ENCODE measurements at places on chromosomes 4 and X.

- no peak for DNase-seq
These were observed 1520.1 kb downstream of the PCDH18 start for GRCh38 chr4:136012220-136012619.

GRCh38 chr4:80876810-80877209 is 153.7 kb upstream of the BMP3 start:
- no peak for DNase-seq

DNA sequence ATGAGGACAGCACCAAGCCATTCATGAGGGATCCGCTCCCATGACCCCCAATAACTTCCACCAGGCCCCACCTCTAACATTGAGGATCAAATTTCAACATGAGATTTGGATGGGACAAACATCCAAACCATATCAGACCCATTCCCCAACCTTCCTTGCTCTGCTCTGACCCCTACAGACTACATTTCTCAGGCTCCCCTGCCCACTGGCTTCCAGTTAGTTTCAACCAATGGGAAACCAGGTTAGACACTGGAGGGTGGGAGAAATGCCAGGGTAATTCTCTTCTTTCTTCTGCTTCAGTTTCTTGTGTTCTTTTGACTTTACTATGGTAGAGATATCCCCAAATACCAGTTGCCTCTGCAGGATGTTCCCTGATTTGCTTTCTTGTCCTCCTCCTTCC is 125.7 kb downstream of the CLCN4 start:
- no peak for DNase-seq

DNA sequence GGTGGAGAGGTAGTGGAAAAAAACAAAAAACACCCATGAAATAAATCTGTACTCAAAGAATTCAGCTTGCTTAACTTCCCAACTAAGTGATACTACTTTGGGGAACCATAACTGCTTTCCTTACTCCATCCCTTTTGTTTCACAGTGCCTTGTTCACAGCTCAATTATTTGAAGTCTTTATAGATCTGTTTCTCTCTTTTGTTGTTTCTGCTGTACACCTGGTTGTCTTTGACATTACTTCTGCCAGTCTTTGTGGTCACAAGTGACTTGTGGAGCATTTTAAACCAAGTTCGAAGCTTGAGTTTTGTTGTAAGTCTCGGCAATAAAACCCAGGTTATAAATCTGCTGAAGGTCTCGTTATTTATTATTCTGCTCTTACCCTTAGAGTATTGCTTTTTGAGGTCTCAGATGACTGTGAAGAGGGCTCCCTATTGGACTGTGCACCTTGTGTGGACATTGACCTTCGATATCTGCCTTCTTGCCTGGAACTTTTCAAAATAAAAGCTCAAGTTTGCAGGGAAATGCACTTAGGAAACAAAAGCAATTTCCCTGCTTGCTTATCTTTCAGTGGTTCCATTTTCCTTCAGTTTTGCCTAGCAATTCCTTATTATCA is 59.8 kb downstream of the ANK2 start:
- DNase-seq: no peak

DNA sequence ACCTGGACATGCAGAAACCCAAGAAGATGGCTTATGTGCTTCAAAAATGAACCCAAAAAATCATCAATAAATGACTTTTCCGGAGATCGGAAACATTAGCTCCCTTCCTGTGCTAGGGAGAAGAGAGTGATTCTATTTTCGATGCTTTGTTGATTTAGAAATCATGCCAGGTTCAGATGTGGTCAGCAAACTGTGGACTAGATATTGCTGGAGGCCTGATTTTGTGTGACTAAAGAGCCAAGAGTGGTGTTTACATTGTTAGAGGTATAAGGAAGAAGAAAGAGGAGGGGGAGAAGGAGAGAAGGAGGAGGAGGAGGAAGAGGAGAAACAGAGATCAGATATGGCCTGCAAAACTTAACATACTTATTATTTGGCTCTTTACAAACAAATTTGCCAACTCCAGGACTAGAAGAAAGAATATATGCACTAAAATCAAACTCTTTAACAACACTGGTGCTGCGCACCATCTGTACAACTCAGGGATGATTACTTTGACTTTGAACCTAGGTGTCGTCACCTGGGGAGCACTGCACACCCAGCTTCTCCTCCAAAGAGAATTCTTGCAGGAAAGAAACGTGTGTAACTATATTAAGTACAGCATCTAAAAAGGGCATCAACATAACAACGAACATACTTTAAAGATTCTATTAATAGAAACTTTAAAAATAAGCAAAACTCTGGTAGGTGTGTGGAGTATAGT is 664.9 kb upstream of the LCORL start:
- DNase-seq: no peak

- DNase-seq: no peak
These were observed 597.6 kb upstream of the MAGEB2 start for GRCh38 chrX:29617725-29618124.

- no peak for DNase-seq
These were observed 68.4 kb downstream of the GATB start for GRCh38 chr4:151692443-151692782.

DNA sequence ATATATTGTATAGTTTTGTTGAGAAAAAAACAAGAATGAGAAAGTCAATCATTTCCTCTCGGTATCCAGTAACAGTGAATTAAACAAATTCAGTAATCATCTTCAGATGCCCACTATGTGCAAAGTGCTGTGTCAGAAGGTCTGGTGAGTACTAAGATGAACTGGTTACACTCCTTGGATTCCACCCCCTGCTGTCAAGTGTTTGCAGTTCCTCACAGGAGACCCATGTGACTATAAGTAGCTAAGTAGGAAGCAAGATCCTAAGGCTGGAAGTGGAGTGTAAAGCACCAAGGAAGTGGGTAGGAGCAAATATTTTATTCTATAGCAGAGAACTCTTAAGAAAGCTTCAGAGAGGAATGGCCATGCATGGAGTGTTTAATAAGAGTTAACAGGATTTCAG is 73.6 kb downstream of the SNX25 start:
- DNase-seq: no peak

- DNase-seq: no peak
These were observed 100.2 kb downstream of the PDLIM5 start for GRCh38 chr4:94551643-94552564.

GRCh38 chr4:60724623-60725022 is 475.5 kb upstream of the ADGRL3 start:
- no peak for DNase-seq

GRCh38 chr4:113801882-113802281 is 40.3 kb upstream of the CAMK2D start:
- no peak for DNase-seq

DNA sequence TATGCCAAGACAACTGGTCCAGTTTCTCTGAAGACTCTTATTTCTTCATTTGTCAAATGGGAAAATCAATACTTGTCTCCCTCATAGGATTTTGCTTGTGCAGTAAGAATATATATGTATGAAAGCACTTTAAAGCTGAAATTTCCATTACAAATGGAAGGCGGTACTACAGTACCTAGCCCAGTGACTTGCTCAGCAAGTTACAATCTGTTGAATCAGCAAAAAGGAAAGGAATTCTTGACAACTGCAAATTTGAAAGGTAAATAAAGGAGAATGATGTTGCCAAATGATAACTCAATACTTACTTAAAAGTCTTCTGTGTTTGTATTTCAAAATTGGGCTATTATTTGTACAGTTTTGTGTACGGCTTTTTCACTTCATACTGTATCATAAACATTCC is 71.1 kb downstream of the PKD2 start:
- no peak for DNase-seq

DNA sequence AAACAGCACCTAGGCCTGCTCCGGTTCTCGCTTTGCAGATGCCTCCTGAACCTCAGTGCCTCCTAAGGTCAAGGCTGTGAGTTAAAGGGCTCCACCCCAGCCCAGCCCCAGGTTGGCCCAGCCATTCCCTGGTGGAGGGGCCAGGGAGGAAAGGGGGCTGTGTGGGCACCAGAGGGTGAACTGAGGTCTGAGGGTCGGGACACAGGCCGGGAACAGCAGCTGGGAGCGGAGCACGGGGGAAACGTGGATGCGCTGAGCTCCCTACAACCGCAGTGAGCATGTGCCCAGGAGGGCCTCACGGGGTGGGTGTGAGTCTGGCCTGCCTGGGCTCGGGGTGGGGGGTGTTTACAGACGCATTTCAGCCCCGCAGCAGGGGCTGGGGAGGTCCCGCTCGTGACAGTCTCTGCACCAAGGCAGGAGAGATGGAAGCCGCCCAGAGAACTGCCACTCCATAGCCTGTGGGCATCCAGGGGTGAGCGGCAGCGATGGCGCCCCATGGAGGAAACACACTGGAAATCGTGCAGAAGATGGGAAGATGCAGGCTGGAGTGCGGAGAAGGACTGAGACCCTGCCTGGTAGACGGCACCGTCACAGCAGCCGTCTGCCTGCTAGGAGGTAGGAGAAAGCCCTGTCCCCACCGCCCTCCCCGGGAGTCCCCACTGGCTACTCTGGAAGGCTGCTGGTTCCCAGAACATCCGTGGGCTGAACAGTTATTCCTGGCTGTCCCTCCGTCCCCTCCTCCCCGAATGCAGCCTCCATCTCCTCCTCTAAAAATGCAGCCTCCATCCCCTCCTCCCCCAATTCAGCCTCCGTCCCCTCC is 9.9 kb upstream of the SLC25A6 start:
- no peak for DNase-seq

DNA sequence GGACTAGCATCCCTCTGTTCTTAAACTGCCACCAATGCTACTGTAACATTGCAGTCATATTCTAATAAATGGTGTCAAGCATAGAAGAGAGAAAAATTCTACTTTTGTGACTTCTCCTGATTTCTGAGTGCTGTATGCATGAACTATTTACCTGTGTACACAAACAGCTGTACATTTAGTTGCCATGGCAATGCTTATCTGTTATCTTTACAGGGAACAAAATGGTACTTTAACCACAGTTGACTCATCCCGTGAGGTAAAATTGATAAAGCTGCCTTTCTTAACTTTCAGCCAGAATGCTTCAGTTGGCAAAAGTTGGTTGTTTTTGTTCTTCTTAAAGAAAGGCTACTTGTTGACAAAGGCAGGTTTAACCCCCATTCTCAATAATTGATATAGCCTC is 587.5 kb upstream of the MAGEB2 start:
- no peak for DNase-seq

- no peak for DNase-seq
These were observed 4.7 kb upstream of the ARX start for GRCh38 chrX:25020391-25020904.

GRCh38 chrX:116009346-116009745 is 161.2 kb upstream of the AGTR2 start:
- DNase-seq: no peak

- DNase-seq: no peak
These were observed 7.4 kb downstream of the BGN start for GRCh38 chrX:153502131-153502530.

DNA sequence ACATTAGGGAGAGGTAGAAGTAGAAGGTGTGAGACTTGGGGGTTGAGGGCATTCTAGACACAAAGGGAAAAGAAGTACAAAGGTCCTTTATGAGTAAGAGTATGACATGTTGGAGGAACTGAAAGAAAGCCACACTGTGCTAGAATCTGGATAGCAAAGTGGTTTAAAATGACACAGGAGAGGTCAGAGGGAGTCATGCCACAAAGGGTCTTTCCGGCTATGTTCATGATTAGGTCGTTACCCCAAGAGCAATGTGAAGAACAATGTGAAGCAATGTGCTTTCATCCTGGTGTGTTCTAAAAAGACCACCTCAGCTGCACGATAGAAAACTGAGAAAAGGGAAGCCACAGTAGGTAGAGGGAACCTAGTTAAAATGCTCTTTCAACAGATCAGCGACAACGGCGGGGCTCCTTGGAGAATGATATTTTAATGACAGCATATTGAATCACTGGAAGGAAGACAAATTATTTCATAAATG is 29.2 kb downstream of the SMIM14 start:
- no peak for DNase-seq

GRCh38 chrX:38898261-38898660 is 97.0 kb downstream of the MID1IP1 start:
- DNase-seq: no peak

DNA sequence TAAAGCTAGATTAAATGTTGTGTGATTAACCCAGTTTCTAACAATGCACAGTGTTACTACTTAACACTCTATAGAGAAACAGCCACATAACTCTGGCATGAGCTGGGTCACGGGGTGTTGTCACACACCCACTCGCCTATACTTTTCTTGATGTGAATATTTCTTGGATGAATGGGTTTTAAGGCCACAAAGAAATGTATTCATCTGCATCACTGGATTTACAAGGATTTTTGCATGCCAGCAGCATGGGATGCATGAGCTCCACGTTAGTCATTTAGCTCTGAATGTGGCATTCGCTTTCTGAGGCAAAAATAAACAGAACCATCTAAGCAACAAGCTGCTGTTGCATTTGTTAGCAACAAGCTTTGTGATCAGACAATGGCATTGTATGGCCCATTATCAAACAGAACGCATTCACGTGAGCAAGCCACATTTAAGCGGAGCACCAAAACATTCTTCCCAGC is 89.7 kb downstream of the LRP2BP start:
- no peak for DNase-seq

GRCh38 chrX:15676886-15677285 is 12.3 kb upstream of the CLTRN start:
- no peak for DNase-seq

- DNase-seq: no peak
These were observed 69.3 kb downstream of the GPC4 start for GRCh38 chrX:133346026-133346425.

DNA sequence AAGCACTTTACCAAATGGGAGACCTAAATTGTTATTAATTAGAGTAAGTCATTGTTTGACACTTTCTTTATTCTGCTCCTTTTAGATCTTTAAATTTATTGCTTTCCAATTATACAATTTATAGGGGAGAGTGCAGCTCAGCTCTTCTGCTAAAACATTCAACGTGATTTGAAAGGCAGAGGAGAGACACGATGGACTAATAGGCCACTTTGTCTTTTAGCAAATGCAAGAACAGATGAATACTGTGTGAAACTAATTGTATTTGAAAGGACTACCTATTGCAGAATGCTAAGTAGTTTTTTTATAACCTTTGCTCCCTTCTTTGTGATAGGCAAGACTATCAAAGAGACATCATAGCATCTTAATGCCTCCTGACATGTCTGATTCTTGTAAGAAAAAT is 320.4 kb upstream of the KLF3 start:
- DNase-seq: no peak

GRCh38 chr4:42809419-42810084 is 83.0 kb upstream of the GRXCR1 start:
- DNase-seq: no peak

DNA sequence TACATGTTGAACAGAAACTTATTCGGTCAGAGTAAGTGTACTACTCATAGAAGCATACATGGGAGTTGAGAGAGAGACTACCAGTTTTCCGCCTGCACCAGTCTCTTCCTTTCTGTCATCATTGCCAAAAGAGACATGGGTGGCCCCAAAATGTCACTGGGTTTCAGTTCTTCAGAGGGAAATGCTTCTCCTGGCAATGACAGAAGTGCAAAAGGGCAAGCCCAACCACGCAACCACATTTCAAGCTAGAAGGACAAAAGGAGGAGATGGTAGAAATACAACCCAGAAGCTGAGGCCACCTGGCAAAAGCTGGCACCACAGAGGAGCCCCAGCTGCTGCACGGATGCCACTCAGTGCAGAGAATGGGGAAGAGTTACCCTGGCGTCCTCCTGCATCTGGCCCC is 320.1 kb downstream of the BCOR start:
- DNase-seq: no peak

Data from activated naive CD8-positive, alpha-beta T cell treated with anti-CD3 and anti-CD28 coated beads, Interleukin-2, amount 50 U/mL, for 16 hours (primary cell).